ENCODE measurements at places on chromosomes 12 and 14. TPM values are rescaled to one million over a fixed set of nuclear protein-coding genes. Genes with fewer than 3 reads are reported as not detected.

DNA sequence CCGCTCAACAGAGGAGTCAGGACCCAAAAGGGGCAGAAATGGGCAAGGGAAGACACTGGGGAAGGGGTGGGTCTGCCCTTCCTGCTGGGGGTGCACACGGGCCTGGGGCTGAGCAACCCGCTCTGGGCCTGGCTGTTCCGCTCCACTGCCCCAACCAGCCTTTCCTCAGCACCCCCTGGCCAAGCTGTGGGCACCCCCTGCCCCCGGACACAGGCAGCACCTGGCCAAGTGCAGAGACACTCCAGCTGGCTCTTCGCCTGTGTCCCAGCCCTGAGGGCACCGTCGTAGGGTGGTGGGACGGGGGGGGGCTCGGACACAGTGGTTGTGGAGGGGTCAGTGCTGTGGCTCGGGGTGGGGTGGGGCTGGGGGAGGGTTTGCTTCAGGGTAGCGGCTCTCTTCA lies 10.3 kb downstream of the PACS2 start:
- no peaks in the 10 kb centered on the region for H3K27me3 ChIP-seq
- no peaks in the 10 kb centered on the region for H3K4me1 ChIP-seq
- no peak for DNase-seq
- H3K36me3 ChIP-seq: peaks cover 5% of the 10 kb centered on the region
- no peak overlapping the region for H3K4me3 ChIP-seq

DNA sequence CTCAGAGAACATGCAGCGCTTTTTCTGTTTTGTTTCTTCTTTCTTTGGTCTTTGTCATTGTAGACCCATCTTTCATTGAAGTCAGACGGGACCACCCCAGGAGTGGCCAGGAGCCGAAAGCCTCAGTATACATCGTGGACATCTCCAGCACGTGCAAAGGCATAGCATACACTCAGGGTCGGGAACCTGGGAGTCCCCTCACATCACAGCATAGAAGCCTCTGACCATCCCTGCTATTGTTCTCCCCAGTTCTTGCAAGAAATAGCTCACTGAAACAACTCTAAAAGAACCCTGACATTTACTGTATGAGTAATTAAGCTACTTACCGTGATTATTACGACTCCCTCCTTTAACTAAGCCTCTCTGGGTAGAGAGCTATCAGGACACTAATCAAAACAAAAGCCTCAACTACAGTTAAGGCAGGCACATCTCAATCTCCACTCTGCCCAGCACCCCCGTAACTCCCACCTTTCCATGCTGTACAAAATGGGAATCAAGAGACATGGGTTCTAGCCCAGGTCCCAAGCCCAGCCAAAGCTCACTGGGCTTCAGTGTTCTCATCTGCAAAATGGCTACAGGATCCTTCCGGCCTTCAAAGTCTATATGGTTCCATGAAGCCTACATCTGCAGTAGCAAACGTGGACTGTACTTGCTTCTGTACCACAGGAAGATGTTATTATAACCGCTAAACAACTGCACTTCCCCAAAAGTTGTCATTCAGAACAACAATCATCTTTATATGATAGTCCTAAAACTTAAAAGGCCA lies 6.7 kb downstream of the CCDC88C start:
- no peaks in the 10 kb centered on the region for H3K27me3 ChIP-seq
- H3K36me3 ChIP-seq: peaks cover 18% of the 10 kb centered on the region
- no peak overlapping the region for H3K27ac ChIP-seq
- no peak for DNase-seq

- peaks cover 4% of the 10 kb centered on the region for H3K27me3 ChIP-seq
- no peak overlapping the region for H3K4me3 ChIP-seq
- peaks cover 60% of the 10 kb centered on the region for H3K4me1 ChIP-seq
- H3K36me3 ChIP-seq: no peaks in the 10 kb centered on the region
- DNase-seq: peak; percentile 58
These were observed 1.1 kb upstream of the SOAT2 start for GRCh38 chr12:53101931-53102781.

The RESF1 gene
- polyA plus RNA-seq: 68.6 TPM

DNA sequence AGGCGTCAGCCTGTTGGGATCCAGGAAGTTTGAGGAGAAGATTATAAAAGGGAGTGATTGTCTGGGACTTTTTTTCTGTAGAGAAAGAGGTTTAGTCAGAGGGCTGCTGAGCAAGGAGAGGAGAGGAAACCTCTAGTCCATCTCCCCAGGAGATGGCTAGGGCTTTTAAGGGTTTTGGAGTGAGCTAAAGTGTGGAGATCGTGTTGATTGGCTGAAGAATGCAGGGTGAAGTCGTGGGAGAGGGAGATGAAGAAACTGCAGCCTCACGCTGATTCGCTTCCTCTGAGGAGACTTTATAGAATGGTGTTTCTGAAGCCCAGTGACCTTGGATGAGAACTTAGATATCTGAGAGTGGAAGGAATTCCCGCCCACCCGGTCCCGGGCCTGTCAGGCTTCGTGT lies 193.7 kb upstream of the PWP1 start:
- H3K36me3 ChIP-seq: no peaks in the 10 kb centered on the region
- H3K27me3 ChIP-seq: no peaks in the 10 kb centered on the region
- no peak overlapping the region for H3K4me3 ChIP-seq

GRCh38 chr12:41058266-41058665 lies 129.9 kb upstream of the PDZRN4 start:
- H3K4me1 ChIP-seq: no peaks in the 10 kb centered on the region
- H3K27ac ChIP-seq: no peak overlapping the region
- no peak overlapping the region for H3K4me3 ChIP-seq
- no peaks in the 10 kb centered on the region for H3K27me3 ChIP-seq

GRCh38 chr12:11814374-11814773 lies 164.9 kb downstream of the ETV6 start:
- H3K36me3 ChIP-seq: no peaks in the 10 kb centered on the region
- H3K27ac ChIP-seq: no peak overlapping the region
- H3K27me3 ChIP-seq: no peaks in the 10 kb centered on the region
- peaks cover 10% of the 10 kb centered on the region for H3K4me1 ChIP-seq
- no peak overlapping the region for H3K4me3 ChIP-seq
